GF-D8 (cell line): ENCODE measurements at places on chromosomes 6 and 20.
A peak's percentile ranks its signal among the peaks of the same experiment; 100 is the strongest.

- DNase-seq: no peak
These were observed 87.8 kb downstream of the SESN1 start for GRCh38 chr6:109006818-109007217.

- no peak for DNase-seq
These were observed 372 bp downstream of the KIAA0408 start for GRCh38 chr6:127458817-127459216.

DNA sequence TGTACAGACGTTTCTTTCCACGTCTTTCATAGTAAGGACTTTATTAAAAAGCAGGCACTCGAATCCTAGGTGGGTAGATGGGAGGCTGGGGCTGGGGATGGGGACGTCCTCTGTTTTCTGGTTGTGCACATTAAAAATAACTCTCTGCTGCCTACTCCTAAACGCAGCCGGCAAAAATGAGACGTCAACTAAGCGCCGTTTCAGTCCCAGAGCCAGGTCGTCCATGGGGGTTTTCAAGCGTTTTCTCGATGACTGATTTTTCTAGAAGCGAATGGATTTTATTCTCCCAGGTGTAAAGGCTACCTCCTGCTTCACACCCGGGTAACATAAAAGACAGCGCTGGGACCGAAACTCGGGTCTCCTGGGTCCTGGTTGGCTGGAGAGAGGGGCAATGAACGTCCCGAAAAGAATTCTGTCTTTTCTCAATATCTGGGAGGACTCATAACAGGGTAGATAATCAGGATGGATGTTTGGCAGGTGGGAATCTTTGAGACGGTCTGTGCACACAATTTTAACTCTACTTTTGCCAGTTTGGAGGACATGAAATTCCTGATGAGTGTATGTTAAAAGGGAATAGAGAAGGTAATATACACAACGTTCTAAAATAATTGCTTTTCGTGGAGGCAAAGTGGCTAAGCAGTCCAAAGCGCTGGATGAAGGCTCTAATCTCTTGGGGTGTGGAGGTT, 25.2 kb downstream of the GPX6 start:
- no peak for DNase-seq

- no peak for DNase-seq
These were observed 300.1 kb upstream of the KCNQ5 start for GRCh38 chr6:72321788-72322187.

DNA sequence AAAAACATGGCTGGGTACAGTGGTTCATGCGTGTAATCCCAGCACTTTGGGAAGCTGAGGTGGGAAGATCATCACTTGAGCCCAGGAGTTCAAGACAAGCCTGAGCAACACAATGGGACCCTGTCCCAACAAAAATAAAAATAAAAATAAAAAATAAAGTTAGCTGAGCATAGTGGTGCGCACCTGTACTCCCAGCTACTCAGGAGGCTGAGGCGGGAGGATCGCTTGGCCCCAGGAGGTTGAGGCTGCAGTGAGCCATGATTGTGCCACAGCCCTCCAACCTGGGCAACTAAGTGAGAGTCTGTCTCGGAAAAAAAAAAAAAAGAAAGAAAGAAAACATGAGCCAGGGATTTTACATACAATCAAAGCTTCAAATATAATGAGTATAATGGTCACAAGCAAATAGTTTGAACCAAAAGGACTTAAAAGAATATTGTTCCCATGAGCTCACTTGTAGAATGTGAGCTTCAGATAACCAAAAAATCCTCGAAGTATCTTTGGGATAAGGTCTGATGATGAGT, 31.1 kb downstream of the RANBP9 start:
- DNase-seq: no peak

DNA sequence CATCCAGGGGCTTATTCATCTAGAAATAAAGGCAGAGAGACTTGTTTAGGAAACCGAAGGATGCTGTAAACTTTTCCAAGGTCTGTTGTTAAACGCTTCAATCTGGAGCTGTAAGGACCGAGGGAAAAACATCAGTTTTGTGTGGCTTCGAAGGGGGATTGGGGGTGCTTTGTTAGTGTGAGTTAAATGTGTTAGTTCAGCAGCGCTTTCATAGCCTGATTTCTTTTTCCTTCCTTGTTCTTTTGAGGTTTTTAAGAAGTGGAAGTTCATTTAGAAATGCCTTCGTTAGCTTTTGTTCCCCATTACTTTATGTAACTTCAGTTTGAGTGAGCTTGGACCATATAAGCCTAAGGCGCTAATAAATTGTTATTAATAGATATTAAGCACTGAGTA, 1.5 kb downstream of the ANKS1A start:
- peak; percentile 52 for DNase-seq

- DNase-seq: no peak
These were observed 44.1 kb downstream of the NKX2-4 start for GRCh38 chr20:21353236-21353635.
